ENCODE measurements at places on chromosomes 5 and 9.

DNA sequence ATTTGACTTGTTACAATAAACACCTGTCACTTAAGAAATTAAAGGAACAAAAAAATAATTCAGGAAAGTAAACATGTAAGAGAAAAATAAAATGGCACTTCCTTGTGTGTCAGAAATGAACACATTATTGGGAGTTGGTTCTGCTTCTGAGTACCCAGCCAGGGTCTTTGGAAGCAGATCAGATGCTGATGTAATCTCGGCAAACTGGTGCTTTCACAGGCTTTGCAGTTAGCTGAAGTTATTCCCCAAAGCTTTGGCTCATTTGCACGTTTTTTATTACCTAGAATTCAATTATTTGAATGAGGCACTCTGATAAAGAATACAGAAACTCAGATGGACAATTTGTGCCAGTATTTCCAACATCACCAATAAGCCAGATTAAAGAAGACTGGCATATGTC lies 10.9 kb downstream of the CDH18 start:
- DNase-seq: no peak

GRCh38 chr9:104941597-104941996 lies 13.6 kb upstream of the ABCA1 start:
- DNase-seq: no peak

- no peak for DNase-seq
These were observed 69.1 kb downstream of the RIC1 start for GRCh38 chr9:5698004-5698403.

- DNase-seq: no peak
These were observed 139.7 kb upstream of the MAN2A1 start for GRCh38 chr5:109550077-109550476.

GRCh38 chr5:33010846-33011245 lies 299.7 kb downstream of the NPR3 start:
- DNase-seq: no peak

DNA sequence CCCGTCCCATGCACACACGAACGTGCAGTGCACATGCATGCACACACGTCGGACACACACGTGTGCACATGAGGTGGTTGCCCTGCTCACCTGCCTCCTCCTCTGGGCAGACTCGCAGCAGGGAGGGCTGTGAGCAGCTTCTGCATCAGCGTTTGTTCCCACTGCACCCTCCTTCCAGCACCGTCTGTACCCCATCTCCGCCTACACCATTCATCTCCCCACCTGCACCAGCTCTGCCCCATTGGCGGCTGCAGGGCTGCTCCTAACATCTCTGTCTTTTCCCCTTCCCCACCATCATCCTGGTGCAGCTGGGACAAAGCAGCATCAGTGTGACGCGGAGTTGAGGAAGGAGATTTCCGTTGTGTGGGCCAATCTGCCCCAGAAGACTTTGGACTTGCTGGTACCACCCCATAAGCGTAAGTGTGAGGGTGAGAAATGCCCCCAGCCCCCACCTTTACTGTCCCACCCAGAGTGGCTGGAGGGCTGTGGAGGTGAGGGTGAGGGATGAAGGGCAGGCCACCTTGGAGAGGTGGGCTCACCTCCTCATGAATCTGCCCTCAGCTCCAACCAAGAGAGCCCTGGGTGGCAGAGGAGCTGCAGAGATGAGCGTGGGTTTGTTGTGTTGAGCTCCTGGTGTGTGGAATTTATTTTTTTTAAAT lies 234.6 kb downstream of the CACNA1B start:
- no peak for DNase-seq

DNA sequence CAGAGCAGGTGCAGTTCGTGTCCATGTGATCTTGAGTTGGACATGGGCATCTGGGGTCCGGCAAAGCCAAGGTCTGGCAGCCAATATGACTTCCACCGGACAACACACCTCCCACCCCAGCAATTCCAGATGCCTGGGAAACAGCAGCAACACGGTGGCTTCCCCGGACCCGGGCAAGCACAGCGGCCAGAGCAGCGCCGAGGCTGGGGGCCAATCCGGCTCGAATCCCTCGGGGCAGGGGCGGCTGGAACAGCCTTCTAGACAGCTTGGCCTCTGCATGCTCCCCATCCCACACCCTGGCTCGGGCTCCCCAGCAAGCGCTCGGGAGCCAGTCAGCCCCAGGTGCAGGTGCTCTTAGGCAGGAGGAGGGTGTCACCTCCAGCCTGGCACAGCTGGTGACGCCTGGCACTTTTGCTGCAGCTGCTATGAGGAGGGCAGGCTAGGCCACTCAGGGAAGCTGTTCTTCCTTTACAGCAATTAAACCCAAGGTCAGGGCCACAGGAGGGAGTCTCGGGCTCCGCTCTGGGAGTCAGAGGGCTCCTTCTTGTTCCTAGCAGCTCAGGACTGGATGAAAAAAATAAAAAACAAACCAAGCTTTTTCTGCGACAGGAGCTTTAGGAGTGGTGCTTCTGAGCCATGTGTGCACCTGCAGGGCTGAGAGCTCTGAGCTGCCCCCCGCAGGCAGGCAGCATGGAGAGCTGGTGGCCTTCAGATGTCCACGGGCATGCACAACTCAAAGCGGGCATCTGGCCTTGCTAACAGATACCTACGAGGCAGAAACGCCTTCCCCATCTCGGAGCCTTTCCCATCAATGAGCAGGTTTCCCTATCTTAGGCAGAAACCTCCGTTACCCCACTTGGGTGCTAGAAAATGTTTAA lies 28.2 kb downstream of the DBH start:
- DNase-seq: no peak

Data from activated gamma-delta T cell (primary cell).